Cerebellar nuclear complex (tissue), 1 donor: ENCODE measurements at places on chromosomes 7 and 10.

DNA sequence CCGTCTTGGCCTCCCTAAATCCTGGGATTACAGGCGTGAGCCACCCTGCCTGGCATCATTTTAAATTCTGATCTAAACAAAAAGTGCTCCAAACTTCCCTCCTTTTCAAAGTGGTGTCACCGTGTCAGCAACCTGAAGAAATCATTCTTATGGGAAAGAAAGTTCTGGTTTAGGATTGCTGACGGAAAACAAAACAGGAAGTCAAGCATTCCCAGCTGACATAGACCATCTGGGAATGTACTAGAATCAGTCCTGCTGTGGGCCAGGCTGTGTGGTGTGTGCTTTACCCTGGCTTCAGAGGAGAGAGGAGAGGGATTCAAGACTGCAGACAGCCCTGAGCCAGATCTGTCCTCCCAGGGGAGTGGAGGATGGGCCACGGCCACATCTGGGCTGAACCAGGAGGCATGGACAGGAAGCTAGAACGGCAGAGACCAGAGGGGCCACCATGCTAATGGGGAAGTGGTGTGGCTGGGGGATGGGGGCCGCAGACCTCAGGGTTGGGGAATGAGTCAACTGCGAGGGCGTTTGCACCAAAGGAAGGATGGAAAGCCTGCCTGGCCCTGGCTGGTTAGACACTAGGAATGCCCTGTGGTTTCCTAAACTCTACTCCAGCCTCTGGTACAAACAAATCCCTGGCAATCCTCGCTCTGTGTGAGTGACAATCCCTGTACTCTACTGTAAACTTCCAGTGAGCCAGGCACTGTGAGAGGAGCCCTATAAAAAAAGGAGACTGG, 16.7 kb upstream of the CLIP2 start:
- DNase-seq, result no peak

- DNase-seq, result no peak
Observed at GRCh38 chr7:52114509-52114908, 797.9 kb upstream of the COBL start.

- DNase-seq, result no peak
Observed at GRCh38 chr7:24899905-24900304, 80.1 kb downstream of the OSBPL3 start.

- no peak for DNase-seq
Observed at GRCh38 chr10:71623098-71623985, 96.2 kb downstream of the C10orf105 start.

GRCh38 chr7:100071018-100071723, 10.4 kb downstream of the ZNF3 start:
- DNase-seq, result no peak

- no peak for DNase-seq
Observed at GRCh38 chr10:101779544-101780186, 3.6 kb downstream of the NPM3 start.

DNA sequence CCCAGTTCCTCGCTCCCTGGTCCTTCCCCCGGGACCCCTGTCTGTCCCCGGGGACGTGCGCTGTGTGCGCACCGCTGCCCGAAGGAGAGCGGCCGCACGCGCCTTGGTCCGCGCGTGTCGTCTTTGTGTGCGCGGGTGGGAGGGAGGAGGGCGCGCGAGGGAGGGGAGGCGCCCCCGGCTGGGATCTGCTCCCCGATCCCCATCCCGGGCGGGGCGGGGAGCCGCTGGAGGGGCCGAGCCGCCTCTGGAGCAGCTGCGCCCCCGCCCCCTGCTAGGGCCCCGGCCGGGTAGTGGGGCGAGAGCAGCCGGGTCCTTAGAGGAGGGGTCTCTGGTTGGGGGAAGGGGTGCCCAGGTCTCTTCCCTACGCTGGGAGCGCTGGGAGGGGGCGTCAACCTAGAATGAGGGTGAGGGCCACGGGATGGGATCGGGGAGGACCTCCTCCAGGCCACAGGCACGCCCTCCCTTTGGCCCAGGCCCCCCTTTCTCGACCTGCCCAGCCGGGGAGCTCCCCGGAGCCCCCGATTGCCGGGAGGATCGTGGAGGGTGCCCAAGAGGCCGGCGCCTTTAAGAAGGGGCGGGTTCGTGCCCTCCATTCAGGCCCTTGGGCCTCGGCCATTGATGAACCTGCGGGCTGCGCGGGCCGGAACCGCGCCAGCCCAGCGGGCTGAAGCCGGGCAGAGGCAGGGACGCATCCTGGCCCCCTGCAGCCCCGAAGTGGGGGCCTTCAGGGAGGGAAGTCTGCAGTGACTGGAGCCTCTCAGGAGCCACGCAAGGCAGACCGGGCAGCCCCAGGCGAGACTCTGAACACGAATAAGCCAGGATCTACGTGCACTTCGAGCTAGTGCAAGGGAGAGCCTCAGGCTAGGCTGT, 678 bp downstream of the SH2B2 start:
- DNase-seq, result peak; percentile 7

- DNase-seq, result no peak
Observed at GRCh38 chr10:88415533-88416130, 167.5 kb downstream of the RNLS start.

DNA sequence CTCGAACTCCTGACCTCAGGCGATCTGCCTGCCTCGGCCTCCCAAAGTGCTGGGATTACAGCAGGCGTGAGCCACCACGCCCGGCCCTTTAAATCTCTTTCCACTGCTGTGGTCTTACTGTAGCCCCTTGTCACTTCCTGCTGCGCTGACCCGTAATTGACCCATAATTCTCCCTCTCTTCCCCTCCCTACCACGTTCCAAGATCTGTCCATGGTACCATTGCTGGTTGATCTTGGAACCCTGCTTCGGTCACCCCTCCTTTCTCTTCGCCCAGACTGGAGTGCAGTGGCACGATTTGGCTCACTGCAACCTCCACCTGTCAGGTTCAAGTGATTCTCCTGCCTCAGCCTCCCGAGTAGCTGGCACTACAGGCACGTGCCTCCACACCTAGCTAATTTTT, 6.5 kb downstream of the POR start:
- no peak for DNase-seq

- no peak for DNase-seq
Observed at GRCh38 chr7:36019538-36019937, 133.5 kb upstream of the EEPD1 start.

DNA sequence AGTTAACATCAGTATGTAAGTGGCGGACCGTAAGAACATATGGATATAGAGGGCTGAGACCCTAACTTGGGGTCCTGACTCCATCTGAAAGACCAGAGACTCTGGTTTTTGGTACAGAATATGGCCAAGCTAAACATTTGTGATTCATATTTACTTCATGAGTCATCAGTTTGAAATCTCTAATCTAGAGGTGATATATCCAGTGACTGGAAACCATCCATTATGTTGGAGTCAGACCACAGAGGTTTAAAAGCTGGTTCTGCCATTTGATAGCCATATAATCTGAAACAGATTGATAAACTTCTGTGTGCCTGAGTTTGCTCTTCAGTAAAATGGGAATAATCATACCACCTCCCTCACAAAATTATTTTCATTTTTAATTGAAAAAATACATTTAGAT, 505.3 kb downstream of the SORCS3 start:
- DNase-seq, result no peak

DNA sequence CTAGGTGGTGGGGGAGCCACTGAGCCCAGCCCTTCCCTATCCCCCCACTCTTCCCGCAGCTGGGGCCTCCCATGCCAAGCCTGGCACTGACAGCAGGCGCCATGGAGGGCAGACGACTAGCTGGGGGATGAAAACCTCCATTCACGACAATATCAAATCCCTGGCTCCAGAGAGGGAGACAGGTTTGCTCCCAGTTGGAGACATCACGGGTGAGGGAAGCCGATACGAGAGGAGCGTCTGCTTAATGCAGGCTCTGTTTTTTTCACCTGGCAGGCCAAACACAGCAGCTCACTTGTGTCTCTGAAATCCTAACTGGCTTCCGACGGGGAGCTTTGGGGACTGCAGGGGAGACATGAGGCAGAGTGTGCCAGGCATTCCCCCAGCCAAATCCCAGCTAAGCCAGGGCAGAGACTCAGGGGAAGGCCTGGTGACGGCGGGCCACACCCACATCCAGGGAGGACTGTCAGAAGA, 307.4 kb upstream of the ZMIZ1 start:
- peak; percentile 45 for DNase-seq

- no peak for DNase-seq
Observed at GRCh38 chr10:33880291-33880690, 545.8 kb upstream of the NRP1 start.

DNA sequence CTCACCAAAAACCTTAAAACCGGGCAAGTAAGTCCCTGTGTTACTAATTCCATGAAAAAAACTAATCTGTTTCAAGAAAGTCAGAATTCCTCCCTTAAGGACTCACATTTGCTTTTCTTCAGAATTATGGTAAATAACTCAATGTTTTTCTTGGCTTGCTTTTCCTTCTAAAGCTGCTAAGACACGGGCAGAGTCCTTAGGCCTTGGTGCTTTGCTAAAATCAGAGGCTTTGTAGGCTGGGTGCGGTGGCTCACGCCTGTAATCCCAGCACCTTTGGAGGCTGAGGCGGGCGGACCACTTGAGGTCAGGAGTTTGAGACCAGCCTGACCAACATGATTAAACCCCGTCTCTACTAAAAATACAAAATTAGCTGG, 32.0 kb downstream of the GNA12 start:
- DNase-seq, result no peak
